Uterus (tissue), 4 donors: ENCODE measurements at places on chromosomes 11 and 22.
A peak's percentile ranks its signal among the peaks of the same experiment; 100 is the strongest.

DNA sequence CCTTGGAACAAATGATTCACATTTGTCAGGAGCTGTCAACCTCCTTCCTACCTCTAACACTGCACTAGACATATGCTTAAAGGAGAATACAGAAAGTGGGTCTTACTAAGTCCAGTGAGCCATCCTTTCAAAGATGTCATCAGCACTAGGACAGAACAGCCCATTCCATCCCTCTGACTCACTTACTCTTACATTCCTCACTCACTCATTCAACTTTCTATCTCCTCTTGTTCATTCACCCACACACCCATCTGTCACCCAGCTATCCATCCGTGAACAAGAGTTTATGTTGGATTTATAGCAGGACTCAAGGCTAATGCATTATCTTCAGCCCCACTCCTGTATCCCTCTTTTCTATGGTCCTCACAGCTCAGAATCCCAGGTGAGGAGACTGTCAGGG, 9.1 kb downstream of the INSC start:
- no peak for DNase-seq

GRCh38 chr22:29202212-29203192, 3.2 kb upstream of the EMID1 start:
- no peak for DNase-seq

DNA sequence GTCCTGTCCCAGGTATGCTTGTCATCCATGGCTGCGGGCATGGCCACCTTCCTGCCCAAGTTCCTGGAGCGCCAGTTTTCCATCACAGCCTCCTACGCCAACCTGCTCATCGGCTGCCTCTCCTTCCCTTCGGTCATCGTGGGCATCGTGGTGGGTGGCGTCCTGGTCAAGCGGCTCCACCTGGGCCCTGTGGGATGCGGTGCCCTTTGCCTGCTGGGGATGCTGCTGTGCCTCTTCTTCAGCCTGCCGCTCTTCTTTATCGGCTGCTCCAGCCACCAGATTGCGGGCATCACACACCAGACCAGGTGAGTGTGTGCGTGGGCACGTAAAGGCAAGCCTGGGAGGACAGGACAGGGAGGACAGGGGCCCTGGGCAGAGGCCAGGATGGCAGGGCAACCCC, 42.4 kb downstream of the SLCO2B1 start:
- DNase-seq: no peak

DNA sequence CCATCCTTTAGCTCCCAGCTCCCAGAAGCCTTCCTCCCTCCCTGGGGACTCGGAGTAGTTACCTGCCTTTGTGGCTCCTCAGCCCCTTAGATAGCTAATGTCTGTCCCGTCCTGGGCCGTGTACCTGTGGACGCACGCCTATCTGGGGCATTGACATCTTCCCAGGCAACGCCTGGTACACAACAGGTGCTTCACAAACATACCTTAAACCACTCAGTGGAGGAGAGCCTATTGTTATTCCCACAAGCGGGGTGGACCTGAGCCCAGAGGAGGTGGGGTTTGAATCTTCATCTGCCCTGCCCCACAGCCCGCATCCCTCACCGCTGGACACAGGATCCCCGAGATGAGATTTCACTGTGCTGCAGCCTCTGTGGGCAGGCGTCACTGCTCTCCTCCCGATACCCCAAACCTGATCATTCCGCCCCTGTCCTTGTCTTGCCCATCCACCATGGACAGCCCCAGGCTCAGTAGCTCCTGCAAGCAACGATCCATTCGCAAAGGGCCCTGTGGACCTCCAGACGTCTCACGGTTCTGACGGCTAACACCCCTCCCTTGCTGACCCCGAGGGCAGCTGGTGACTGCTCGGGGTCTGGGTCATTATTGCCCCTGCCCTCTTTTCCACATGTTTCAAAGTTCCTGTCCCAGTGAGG, 73.8 kb upstream of the SHISAL1 start:
- DNase-seq: no peak

DNA sequence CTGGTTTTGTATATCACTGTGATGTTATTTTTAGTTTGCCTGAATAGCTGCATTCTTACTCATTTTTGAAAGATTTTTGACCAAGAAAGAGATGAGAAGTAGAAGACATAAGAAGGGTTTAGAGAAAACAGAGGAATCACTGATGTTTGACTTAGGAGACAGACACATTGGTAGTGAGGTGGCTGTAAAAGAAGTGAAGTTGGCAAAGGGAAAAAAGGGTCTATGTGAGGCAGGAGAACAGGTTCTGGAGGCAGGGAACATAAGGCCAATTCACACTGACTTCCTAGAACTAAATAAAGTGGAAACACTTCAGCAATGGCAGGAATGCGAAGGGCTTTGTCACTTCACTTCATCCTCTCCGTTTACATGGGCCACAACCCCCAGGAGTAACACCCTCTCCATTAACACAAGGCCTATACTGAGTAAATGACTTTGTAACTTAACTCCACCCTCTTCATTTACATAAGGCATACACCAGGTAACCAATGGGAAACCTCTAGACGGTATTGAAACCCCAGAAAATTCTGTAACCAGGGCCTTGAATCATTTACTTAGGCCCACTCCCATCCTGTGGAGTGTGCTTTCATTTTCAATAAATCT, 36.5 kb downstream of the CTSC start:
- DNase-seq: no peak

DNA sequence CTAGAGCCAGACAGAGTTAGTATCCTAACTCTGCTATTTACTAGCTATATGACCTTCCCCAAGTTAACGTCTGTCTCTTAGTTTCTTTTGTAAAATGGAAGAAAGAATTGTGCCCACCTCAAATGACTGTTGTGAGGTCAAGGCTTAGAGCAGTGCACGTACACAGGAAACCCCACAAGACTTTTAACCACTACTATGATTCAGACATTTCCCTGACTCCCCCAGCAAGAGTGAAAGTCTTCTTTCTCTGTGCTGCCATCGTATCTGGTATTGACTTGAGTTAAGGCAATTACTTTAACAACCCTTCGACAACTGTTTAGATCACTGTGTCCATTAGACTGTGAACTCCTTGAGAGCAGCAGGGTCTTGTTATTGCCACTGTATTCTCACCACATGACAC, 2.6 kb upstream of the OR52W1 start:
- no peak for DNase-seq

- DNase-seq: no peak
Measured at GRCh38 chr11:34278693-34279297, 79.0 kb downstream of the ABTB2 start.

GRCh38 chr11:134406264-134407185, 5.5 kb downstream of the B3GAT1 start:
- DNase-seq: no peak

GRCh38 chr11:70468256-70469195, 70.2 kb downstream of the CTTN start:
- DNase-seq: no peak

DNA sequence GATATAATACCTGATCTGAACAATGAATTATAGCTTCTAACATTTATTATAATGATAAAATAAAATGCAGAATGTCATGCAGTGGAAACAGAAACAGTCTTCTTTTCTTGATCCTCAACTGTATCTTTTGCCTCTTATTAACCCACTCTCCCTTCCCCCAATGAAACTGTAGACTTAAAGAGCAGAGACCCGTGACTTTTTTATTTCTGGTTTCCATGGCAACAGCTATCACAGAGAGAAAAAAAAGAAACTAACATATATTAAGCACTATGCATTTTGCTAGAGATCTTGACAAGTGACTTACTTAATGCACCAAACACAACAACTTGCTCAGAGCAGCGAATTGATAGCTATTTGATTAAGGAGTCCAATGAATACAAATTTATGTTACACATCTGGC, 69.3 kb downstream of the RAB38 start:
- no peak for DNase-seq

DNA sequence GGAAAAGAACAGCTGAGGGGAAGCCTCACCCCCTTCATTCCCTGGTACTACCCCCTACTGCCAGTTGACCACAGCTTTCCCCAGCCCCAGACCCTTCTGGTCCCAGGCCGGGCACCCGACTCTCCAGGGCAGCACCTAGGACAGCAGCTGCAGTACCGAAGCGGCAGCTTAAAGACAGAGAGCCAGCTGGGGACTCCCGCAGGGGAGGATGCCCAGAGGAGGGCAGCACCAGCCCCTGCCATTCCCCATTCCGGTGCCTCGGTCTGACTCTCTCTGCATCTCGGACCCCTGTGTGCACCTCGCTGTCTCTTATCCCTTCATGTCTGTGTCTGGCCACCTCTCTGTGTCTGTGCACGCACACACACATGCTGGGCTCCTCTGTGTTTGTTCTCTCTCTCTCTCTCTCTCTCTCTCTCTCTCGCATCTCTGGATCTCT, 9.4 kb downstream of the IGSF9B start:
- DNase-seq: no peak

DNA sequence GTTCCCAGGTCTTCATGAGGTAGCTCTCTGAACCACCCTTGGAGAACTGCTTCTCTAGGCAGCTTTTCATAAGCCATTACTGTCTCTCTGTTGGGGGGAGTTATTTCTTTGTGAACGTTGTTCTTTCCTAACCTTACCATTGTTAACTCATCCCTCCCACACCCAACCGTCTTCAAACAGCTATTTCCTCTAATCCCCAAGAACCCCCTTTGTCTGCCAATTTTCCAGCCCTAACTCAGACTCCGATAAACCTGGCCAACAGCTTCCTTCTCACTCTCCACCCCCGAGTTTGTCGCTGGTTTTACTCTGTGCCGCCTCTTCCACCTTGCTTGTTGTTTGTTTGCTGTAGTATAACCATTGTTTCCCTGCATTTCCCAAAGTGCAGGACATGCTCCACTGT, 131.5 kb downstream of the CCDC34 start:
- no peak for DNase-seq

GRCh38 chr11:71305041-71305440, 52.7 kb upstream of the SHANK2 start:
- DNase-seq: no peak

GRCh38 chr11:30174265-30175020, 56.4 kb upstream of the FSHB start:
- DNase-seq: no peak

GRCh38 chr11:95306123-95306522, 75.1 kb upstream of the SESN3 start:
- DNase-seq: no peak

DNA sequence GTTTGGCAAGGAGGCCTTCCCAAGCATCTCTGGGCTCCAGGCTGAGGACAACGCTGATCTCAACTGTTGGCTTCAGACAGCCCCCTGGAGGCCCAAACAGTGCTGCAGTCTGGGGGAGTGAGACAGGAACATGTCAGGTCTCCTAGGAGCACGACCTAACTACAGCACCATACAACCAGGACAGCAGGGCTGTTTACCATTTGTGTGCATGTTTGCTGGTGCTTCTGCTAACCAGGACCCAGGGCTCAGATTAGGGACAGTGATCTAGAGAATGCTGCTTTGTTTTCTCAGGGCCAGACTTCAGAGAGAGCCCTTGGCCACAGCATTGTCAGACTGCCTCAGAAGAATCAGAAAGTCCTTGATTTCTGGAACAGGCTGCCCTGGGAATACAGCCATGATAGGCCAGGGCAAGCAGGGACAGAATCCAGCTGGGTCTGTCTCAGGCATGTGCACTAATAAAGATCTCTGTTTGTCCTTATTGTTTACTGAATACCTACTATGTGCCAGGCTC, 126.5 kb downstream of the VPREB1 start:
- no peak for DNase-seq

DNA sequence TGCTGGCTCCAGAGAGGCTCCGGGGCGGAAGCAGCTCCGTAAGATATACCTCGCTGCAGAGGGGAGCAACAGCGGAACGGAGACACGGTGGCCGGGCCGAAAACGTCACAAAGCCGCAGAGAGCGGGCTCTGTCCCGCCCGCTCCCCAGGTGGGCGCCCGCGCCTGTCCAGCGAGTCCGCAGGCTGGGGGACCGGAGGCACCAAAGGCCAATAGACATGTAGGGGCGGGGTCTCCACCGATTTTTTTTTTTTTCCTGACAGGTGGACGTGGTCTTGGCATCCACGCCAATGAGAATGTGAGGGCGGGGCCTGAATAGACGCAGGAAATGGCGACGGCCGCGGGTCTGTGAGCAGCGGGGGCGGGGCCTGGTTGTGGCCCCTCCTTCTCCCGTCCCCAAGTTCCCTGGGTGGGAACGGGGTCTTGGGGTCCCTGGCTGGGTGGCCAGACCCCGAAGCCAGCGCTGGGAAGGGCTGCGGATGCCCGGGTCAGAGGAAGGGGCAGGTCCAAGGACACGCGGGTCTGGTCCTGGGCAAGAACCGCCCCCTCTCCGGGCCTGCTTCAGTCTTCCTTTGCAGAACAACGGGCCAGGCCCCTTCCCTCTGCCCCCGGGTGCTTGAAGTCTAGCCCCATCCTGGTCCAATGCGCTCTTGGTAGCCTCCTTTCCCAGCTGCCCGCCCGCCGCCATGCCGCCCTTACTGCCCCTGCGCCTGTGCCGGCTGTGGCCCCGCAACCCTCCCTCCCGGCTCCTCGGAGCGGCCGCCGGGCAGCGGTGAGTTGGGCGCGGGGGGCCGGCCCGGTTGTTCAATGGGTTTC, at the start of gene DNAJC4:
DNAJC4 (plus strand) TSS at position 378 of the 814 bp plus-strand sequence; CDS start at position 685, 307 bp downstream.
- peak; percentile 91 for DNase-seq

DNA sequence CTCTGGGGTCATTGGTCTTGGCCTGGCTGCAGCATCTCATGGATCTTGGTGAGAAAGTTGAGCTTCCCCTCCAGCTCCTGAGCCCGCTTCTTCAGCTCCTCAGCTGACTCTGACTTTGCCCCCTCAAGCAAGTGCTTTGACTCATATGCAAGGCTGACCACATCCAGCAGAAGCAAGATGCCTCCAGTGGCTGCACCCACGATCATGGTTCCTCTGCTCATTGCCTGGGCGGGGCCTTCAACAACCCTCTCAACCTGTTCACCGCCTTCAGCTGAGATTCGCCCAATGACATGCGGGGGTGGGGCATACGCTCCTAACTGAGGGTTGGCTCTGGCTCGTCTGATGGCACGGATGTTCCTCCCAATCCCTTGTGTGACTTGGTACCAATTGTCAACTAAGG, 11.9 kb downstream of the APOL2 start:
- DNase-seq: no peak

DNA sequence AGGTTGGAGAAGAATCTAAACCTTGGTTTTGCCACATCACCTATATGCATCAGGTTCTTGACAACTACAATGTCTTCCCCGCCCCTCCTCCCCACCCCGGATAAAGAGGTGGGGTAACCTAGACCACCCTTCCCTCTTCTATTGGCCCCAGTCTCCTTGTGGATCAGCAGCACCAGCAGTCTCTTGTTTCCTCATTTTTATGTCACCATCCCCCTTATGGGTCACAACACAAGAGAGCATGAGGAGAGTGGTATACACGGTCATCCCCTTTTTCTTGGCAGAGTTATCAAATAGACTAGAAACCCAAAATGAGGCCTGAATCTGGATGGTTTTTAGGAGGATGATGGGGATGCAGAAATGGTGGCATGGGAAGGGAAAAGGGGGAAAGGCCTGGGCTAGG, 1.2 kb downstream of the MS4A4E start:
- DNase-seq: no peak

- DNase-seq: no peak
Measured at GRCh38 chr22:28231441-28231840, 312.4 kb upstream of the PITPNB start.
